T-helper 17 cell (primary cell): ENCODE measurements at places on chromosomes 11 and 22. TPM values are rescaled to one million over a fixed set of nuclear protein-coding genes. Genes with fewer than 3 reads are reported as not detected.

TLCD5 gene
- total RNA-seq: 0.10 TPM

FOLH1 gene
- total RNA-seq: not detected

DNA sequence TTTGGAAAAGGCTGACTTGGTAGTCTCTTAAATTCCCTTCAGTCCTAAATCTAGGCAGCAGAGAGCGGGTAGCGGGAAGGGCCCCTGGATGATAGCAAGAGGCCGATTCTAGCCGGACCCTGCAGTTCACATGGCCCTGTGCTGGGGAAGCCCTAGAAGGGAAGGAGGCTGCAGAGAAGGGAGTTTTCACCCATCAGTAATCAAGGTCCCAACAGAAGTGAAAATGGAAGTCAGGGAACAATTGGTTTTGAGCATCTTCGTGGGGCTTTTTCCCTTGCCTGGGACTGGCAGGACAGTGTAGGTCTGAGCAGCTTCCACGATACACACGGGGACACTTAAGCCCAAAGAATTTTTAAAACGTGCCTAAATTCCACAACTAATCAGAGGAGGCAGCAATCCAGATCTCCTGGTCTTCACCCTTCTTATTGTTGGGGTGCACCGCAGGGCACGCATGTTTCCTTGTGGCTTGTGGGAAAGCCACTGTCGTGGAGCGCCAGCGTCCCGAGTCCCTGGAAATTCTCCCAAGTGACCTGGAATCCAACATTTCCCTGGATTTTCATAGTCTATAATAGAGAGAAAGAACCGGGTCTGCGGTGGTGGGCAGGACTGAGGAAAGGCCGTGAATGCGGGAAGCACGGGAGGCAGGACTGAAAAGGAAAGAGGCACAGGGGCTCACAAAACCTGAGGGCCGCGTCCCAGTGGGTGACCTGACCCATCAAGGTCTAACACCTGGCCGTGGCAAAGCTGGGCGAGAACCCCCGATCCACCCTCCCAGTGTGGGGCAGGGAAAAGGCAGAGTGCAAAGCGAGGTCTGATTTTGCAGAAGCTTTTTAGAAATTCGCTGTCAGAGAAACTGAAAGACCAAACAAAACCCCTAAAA, 846 bp upstream of the OAF start:
- DNase-seq: no peak
- peaks cover 48% of the 10 kb centered on the region for H3K27me3 ChIP-seq
- peaks cover 18% of the 10 kb centered on the region for H3K4me1 ChIP-seq
- peaks cover 5% of the 10 kb centered on the region for H3K36me3 ChIP-seq
- peak overlapping the region; percentile 97 for H3K4me3 ChIP-seq
- peak overlapping the region; percentile 74 for H3K27ac ChIP-seq

DNA sequence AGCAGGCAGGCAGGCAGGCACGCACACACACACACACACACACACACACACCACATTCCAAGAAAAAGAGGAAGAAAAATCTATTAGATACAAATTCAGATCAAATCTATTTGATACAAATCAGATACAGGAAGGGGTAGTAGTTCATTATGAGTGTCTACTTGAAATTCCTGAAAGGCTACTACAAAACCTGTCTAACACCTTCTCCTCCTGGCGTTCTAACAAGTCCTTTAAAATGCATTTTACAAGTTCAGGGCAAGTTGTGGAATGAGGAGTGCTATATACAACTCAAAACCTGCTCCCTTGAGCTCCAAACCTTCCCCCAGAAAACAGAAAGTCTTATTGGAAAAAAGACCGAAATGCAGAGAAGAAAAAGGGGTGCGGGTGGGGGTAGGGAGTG, 476 bp downstream of the ARHGAP32 start:
- no peaks in the 10 kb centered on the region for H3K27me3 ChIP-seq
- no peak overlapping the region for H3K27ac ChIP-seq
- no peak for DNase-seq
- no peak overlapping the region for H3K4me3 ChIP-seq

GRCh38 chr22:49448526-49448925, 379.1 kb downstream of the BRD1 start:
- no peak overlapping the region for H3K4me3 ChIP-seq
- peaks cover 37% of the 10 kb centered on the region for H3K27me3 ChIP-seq
- DNase-seq: no peak
- H3K27ac ChIP-seq: no peak overlapping the region
- peaks cover 7% of the 10 kb centered on the region for H3K4me1 ChIP-seq

GRCh38 chr22:46547179-46547882, 9.9 kb upstream of the CELSR1 start:
- H3K27me3 ChIP-seq: peaks cover 33% of the 10 kb centered on the region
- no peak overlapping the region for H3K4me3 ChIP-seq
- no peak for DNase-seq
- no peaks in the 10 kb centered on the region for H3K36me3 ChIP-seq

GRCh38 chr11:30149998-30150397, 80.8 kb upstream of the FSHB start:
- H3K4me3 ChIP-seq: no peak overlapping the region
- DNase-seq: no peak
- H3K36me3 ChIP-seq: peaks cover 2% of the 10 kb centered on the region
- no peak overlapping the region for H3K27ac ChIP-seq
- H3K27me3 ChIP-seq: peaks cover 5% of the 10 kb centered on the region
- H3K4me1 ChIP-seq: no peaks in the 10 kb centered on the region

DNA sequence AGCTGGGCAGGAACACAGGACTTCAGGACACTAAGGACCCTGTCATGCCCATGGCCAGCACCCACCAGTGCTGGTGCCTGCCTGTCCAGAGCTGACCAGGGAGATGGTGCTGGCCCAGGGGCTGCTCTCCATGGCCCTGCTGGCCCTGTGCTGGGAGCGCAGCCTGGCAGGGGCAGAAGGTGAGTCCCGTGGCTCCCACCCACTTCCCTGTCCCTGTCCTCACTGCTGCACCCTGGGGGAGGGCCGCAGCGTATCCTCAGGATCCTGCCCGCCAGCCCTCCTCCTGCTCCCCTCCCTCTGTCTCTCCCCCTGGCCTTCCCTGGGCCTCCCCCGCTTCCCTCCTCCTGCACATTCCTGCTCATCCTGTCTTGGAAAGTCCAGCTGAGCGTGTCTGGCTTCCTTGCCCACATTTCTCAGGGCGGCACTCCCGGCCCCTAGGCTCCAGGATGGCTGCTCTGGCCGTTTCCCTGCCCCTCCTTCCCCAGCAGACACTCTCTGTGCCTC, 8.7 kb downstream of the CSF2RB start:
- H3K27ac ChIP-seq: no peak overlapping the region
- DNase-seq: no peak
- peaks cover 11% of the 10 kb centered on the region for H3K4me1 ChIP-seq
- H3K36me3 ChIP-seq: peaks cover 12% of the 10 kb centered on the region
